ENCODE measurements at places on chromosomes 1 and 21. TPM values are rescaled to one million over a fixed set of nuclear protein-coding genes. Genes with fewer than 3 reads are reported as not detected.

Gene HSPG2
- 11.3 TPM for total RNA-seq

Gene C1orf87
- not detected for total RNA-seq

Gene MEGF6
- 14.1 TPM for total RNA-seq

Gene SUSD4
- 21.0 TPM for total RNA-seq

Gene PTAFR
- total RNA-seq: 1.6 TPM

Gene NPR1
- under 0.01 TPM for total RNA-seq

Gene SPATA46
- not detected for total RNA-seq

Gene GJC2
- total RNA-seq: 1.3 TPM

Gene NPHS2
- total RNA-seq: not detected

Gene SV2A
- 75.7 TPM for total RNA-seq

Gene TIAM1
- 43.2 TPM for total RNA-seq

Gene GJA5
- 0.94 TPM for total RNA-seq

Gene POU2F1
- 83.6 TPM for total RNA-seq

Gene DNM3
- 133 TPM for total RNA-seq
